ENCODE measurements at places on chromosomes 3 and 15.

GRCh38 chr3:195187609-195188425 lies 83.1 kb downstream of the XXYLT1 start:
- no peak for DNase-seq

- DNase-seq, result no peak
Observed at GRCh38 chr3:13144163-13145023, 71.2 kb upstream of the IQSEC1 start.

- DNase-seq, result no peak
Observed at GRCh38 chr3:195162033-195162669, 108.8 kb downstream of the XXYLT1 start.

DNA sequence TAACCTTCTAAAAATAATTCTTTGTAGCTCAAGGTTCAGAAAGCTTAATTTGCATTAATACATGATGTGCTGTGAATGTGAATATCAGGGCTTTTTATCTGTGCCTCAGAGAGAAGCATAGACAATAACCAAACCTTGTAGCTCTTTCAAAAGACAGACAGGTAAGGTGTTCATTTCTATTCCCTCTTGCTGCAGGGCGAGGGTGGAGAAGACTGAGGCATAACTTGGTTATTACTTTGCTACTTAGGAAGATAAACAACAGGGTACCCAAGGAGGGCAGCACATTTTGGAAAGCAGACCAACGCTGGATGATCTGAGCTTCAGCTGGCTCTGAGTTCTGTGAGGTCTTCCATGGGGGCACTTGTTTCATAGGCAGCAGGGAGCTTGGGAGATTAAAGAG lies 408.6 kb upstream of the RARB start:
- DNase-seq, result no peak

DNA sequence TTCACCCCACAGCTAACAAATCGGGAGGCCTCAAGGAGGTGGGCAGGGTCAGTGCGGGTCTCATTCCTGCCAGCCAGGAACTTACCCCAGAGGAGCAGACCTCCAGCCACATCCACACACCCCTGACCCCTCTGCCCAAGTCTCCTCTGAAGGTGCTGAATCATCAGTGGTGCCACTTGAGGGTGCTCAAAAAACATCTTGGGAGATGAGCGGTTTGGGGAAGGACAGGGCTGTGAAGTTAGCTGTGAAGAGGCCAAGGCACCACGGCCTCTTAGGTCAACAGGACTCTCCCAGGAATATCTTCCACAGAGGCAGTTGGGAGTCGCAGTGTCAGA lies 1.2 kb downstream of the DAPK2 start:
- no peak for DNase-seq

GRCh38 chr3:106392915-106393314 lies 524.1 kb upstream of the CBLB start:
- DNase-seq, result no peak

DNA sequence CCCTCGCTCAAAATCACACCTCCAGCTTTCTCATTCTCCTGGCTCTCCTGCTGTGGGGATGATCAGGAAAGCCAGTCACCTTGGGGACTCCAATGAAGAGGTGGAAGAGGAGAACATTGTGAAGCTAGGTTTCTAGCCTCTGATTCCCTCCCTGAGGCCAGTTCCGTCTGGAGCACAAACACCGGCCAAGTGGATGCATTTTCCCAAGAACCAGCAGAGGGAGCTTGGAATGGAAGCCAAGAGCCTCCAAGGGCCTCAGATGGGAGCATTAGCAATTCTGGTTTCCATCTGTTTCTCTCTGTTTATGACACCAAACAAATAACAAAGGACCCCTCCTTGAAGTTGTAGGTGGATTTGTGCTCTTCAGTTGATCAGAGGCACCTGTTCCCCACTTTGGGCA lies 40.6 kb upstream of the NMNAT3 start:
- DNase-seq, result no peak

All from D721Med (cell line).